ENCODE measurements at places on chromosomes 13 and 19. TPM values are rescaled to one million over a fixed set of nuclear protein-coding genes. Genes with fewer than 3 reads are reported as not detected.

The SOX21 gene
- not detected for total RNA-seq

The VAV1 gene
- total RNA-seq, result 70.0 TPM

The LILRB4 gene
- total RNA-seq, result 0.60 TPM

The CYP2A6 gene
- not detected for total RNA-seq

The ZNF121 gene
- total RNA-seq, result 42.0 TPM

The LRRC4B gene
- not detected for total RNA-seq

The SIGLEC12 gene
- not detected for total RNA-seq

The NUFIP1 gene
- total RNA-seq, result 4.4 TPM

DNA sequence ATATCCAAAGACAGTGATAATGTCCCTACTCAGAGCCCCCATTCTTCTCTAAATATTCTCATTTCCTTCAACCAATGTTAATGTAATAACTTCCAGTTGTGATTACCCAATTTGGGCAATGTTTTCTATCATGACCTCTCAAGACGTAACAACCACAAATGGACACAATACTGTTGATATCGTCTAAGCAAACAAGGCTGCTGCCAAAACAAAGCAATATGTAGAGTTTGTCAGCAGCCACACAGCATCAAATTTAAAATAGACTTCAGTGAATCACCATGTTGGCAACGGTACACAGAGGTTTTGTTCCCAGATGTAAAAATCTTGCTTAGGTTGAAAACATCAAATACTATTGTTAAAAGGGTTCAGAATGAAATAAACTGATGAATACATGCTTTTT is 205.1 kb downstream of the DACH1 start:
- no peak overlapping the region for H3K27ac ChIP-seq
- no peak overlapping the region for H3K4me3 ChIP-seq
- DNase-seq, result no peak

DNA sequence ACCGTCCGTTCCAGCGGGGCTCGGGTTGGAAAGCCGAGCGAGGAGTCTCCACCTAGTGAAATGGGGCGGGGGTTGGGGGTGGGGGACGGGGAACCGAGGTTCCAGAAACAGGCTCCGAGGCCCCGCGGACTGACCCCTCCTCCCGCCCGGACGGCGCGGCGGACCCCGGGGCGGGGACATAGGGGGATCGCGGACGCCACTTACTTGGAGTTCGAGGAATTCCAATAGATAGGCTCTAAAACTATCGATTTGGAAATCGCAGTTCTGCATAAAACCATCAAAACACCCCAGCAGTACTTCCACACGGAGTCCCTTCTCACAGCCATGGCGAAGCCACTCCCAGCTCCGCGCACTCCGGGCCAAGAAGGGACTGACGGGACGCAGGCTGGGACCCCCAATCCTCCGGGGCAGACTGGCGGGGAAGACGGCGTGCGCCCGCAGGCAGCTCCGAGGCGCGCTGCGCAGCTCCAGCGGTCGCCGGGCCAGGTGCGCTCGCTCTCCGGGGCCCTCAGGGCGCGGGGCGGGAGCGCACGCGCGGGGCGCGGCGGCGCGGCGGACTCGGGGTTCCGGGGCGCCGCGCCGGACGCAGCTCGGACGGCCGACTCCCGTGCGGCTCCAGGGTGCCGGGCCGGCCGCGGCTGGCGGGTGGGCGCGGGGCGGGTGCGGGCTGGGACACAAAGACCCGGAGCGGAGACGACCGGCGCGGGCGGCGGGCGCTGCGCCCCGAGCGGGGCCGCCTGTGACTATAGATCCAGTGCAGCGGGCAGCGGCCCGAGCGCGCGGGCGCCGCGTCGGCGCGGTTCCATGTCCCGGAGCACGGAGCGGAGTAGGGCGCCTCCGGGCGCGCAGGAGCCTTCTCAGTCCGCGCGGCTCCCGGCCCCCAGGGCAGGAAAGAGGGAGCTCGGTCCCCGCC is 567 bp downstream of the EFNB2 start:
- no peak overlapping the region for H3K27ac ChIP-seq
- H3K36me3 ChIP-seq, result no peaks in the 10 kb centered on the region
- peaks cover 42% of the 10 kb centered on the region for H3K27me3 ChIP-seq
- peaks cover 33% of the 10 kb centered on the region for H3K4me1 ChIP-seq
- peak overlapping the region; percentile 34 for H3K4me3 ChIP-seq
- DNase-seq, result peak; percentile 49

GRCh38 chr19:51697169-51697776 is 4.1 kb downstream of the SPACA6 start:
- no peaks in the 10 kb centered on the region for H3K36me3 ChIP-seq
- peaks cover 3% of the 10 kb centered on the region for H3K4me1 ChIP-seq
- no peak for DNase-seq
- H3K27ac ChIP-seq, result no peak overlapping the region

DNA sequence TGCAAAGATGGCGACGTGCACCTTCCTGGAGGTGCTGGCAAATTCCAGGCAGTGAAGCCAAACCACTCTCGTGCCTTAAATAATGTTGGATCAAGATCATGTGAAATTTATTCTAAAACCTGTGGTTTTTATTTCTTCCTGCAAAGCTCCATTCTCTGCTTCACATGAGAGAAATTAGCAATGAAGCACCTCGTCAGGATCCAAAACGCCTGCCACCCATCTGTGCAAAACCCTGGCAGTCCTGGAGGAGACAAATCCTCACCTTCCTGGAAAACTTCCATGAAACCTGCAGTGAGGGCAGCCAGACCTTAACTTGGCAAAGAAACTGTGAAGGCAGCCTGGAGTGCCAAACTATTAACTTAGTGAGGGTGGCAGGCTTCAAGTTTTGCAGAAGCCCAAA is 47.6 kb downstream of the CHST8 start:
- DNase-seq, result no peak
- H3K27me3 ChIP-seq, result no peaks in the 10 kb centered on the region
- no peak overlapping the region for H3K27ac ChIP-seq

DNA sequence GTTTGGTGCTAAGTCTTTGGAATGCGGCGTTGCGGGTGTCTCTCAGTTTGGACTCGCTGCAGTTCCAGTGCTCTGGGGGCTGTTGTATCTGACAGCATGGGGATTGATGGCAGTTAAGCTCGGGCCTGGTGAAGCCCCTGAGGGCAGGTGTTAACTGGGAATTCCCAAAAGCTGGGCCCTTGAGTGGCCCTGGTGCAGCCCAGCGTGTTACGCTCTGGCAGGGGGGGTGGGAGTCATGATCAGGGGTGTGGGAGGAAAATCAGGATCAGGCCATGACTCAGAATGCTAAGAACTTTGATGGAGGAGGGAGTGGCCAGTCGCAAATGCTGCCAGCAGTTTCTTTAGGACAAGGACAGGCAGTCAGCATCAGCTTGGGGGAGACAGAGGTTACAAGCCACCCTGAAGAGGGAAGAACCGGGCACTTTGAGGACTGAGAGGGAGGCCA is 19.6 kb downstream of the AP2A1 start:
- H3K27me3 ChIP-seq, result no peaks in the 10 kb centered on the region
- no peak overlapping the region for H3K27ac ChIP-seq
- H3K4me3 ChIP-seq, result no peak overlapping the region
- H3K36me3 ChIP-seq, result peaks cover 56% of the 10 kb centered on the region
- no peak for DNase-seq

DNA sequence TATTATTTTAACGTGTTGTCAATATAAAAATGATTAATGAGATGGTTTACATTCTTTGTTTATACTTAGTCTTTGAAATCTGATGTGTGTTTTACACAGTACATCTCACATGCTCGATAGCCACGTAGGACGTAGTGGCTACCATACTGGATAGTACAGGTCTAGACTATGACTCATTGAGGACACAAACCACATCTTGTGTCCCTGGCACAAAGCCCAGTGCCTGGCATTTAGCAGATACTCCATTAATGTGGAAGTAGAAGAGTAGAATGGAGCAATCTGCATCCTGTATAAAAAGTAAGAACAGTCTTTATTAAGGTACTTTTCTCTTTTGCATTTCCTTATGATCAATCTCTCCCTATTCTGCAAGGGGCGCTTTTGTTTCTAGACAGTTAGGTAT is 49.0 kb upstream of the FRY start:
- no peak for DNase-seq
- H3K4me1 ChIP-seq, result no peaks in the 10 kb centered on the region
- H3K27me3 ChIP-seq, result no peaks in the 10 kb centered on the region
- H3K27ac ChIP-seq, result no peak overlapping the region
- H3K4me3 ChIP-seq, result no peak overlapping the region

GRCh38 chr13:45695198-45695730 is 6.9 kb upstream of the CBY2 start:
- no peaks in the 10 kb centered on the region for H3K4me1 ChIP-seq
- no peak for DNase-seq
- H3K27ac ChIP-seq, result no peak overlapping the region
- no peaks in the 10 kb centered on the region for H3K36me3 ChIP-seq
- H3K27me3 ChIP-seq, result no peaks in the 10 kb centered on the region

DNA sequence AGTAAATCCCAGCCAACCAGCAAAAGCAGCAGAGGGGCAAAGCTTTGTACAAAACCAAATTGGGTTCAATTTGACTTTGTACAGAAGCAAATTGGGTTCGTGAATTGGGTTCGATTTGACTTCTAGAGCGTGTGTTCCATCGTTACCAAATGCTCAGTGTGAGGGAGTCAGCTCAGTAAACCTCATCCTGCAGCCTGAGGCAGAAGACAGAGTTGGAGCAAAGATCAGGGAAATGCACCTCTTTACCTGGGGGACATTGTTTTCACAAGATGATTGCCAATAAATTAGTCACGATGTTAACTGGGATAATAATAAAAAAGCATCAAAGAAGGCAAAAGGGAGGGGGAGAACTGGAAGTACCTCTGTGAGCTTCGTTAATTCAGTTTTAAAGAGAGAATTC is 1.5 kb downstream of the RAB20 start:
- peaks cover 17% of the 10 kb centered on the region for H3K4me1 ChIP-seq
- no peak overlapping the region for H3K27ac ChIP-seq
- DNase-seq, result no peak
- no peaks in the 10 kb centered on the region for H3K36me3 ChIP-seq
- H3K27me3 ChIP-seq, result no peaks in the 10 kb centered on the region

DNA sequence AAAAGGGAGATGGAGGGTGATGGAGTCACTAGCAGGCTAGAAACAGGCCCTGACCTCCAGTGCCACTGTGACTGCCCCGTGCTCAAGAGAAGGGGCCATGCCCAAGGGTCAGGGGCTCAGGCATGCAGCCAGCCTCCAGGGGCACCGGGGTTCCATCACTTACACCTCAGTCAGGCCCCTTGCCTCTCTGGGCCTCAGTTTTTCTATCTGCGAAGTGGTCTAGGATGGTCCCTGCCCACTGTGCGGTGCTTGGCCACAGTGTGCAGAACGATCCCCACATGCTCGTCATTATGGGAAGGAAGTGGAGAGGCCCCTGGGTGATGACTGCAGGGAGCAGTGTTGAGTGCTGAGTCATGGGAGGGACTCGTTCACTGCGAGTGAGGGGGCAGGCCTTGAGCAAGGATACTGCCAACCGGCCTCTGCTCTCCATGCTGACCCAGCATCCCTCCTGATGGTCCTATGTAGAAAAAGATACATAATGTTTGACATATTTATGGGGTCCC is 23.1 kb downstream of the TMED1 start:
- no peak overlapping the region for H3K4me3 ChIP-seq
- DNase-seq, result no peak
- H3K4me1 ChIP-seq, result peaks cover 38% of the 10 kb centered on the region
- no peak overlapping the region for H3K27ac ChIP-seq
- no peaks in the 10 kb centered on the region for H3K27me3 ChIP-seq
- peaks cover 82% of the 10 kb centered on the region for H3K36me3 ChIP-seq

- H3K36me3 ChIP-seq, result no peaks in the 10 kb centered on the region
- peaks cover 4% of the 10 kb centered on the region for H3K4me1 ChIP-seq
- peaks cover 63% of the 10 kb centered on the region for H3K27me3 ChIP-seq
- no peak overlapping the region for H3K4me3 ChIP-seq
- no peak for DNase-seq
- no peak overlapping the region for H3K27ac ChIP-seq
These were observed 757 bp downstream of the WASF3 start for GRCh38 chr13:26558074-26558805.

DNA sequence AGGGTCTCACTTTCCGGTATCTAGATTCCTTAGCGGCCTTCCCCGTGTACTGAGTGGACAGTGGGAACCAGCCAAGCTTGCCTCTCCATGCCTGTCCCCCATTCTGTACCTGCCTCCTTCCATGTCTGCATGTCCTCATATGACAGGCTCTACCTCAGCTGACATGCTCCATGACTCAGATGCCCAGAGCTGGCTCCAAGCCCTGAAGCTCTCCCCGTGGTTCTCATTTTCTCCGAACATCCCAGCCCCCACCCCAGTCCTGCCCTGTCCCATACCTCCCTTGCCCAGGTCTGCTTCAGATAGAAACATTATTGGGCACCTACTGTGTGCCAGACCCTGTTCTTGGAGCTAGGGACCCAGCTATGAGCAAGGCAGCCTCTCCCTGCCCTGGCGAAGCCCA is 17.1 kb upstream of the SHFL start:
- no peak overlapping the region for H3K4me3 ChIP-seq
- no peaks in the 10 kb centered on the region for H3K27me3 ChIP-seq
- DNase-seq, result no peak
- no peak overlapping the region for H3K27ac ChIP-seq

GRCh38 chr19:41799444-41800000 is 3.1 kb downstream of the CEACAM3 start:
- no peak overlapping the region for H3K4me3 ChIP-seq
- no peaks in the 10 kb centered on the region for H3K36me3 ChIP-seq
- no peaks in the 10 kb centered on the region for H3K4me1 ChIP-seq
- DNase-seq, result no peak
- H3K27ac ChIP-seq, result no peak overlapping the region
- H3K27me3 ChIP-seq, result peaks cover 7% of the 10 kb centered on the region

GRCh38 chr19:14054721-14055120 is 7.2 kb downstream of the PALM3 start:
- H3K36me3 ChIP-seq, result peaks cover 30% of the 10 kb centered on the region
- no peak overlapping the region for H3K27ac ChIP-seq
- no peak for DNase-seq
- H3K4me3 ChIP-seq, result no peak overlapping the region
- H3K27me3 ChIP-seq, result peaks cover 21% of the 10 kb centered on the region
- H3K4me1 ChIP-seq, result peaks cover 24% of the 10 kb centered on the region

DNA sequence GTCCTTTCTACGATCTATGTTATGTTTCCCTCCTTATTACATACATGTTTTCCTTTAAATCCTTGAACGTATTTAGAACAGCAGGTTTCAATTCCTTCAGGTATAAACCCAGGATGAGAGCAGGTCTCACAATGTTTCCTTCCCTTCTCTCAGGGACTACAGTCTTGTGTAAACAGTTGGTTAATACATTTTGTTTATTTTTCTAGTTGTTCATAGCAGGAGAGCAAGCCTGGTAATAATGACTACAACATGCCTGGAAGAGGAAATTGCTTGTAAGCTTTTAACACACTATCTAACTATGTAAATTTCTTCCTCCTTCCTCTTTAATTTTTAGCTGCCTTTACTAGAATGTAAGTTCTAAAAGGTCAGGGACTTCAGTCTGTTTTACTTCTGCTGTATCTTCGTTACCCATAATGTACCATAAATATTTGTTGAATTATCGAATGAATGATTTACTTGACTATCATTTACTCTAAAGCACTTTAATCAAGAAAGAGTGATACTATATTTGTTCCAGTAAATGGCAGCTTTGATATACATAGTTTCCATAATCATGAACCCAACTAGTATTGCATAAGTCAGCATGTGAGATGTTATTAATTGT is 28.9 kb upstream of the TNFRSF19 start:
- no peaks in the 10 kb centered on the region for H3K36me3 ChIP-seq
- DNase-seq, result no peak
- no peak overlapping the region for H3K4me3 ChIP-seq
- no peak overlapping the region for H3K27ac ChIP-seq
